T-cell (primary cell): ENCODE measurements at places on chromosomes 12 and 14.

GRCh38 chr12:6211421-6211869 lies 11.2 kb downstream of the CD9 start:
- H3K4me3 ChIP-seq = no peak overlapping the region
- no peak overlapping the region for H3K27ac ChIP-seq
- DNase-seq = no peak
- H3K4me1 ChIP-seq = peaks cover 2% of the 10 kb centered on the region
- no peaks in the 10 kb centered on the region for H3K36me3 ChIP-seq

GRCh38 chr12:106044773-106045172 lies 94.0 kb downstream of the NUAK1 start:
- no peaks in the 10 kb centered on the region for H3K36me3 ChIP-seq
- H3K4me1 ChIP-seq = no peaks in the 10 kb centered on the region
- H3K27ac ChIP-seq = no peak overlapping the region
- H3K27me3 ChIP-seq = no peaks in the 10 kb centered on the region
- H3K4me3 ChIP-seq = no peak overlapping the region
- DNase-seq = no peak

DNA sequence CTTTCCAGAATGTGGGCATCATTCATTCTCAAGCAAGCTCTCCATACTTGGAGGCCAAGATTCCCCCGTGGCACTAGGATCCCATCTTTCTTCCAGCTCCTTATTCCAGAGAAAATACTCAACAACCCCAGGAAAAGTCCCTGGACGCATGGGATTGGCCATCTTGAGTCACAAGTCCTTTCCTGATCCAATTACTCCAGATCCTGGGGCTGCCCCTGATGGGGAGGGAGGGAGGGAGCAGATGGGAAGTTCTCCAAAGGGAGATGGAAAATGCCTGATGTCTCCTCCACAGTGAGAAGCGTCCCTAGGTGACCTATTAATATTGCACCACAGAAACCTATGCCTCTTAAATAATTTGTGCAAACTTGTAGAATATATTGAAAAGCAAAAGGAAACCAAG lies 12.4 kb upstream of the KCNK13 start:
- no peak for DNase-seq
- H3K4me1 ChIP-seq = no peaks in the 10 kb centered on the region
- no peaks in the 10 kb centered on the region for H3K27me3 ChIP-seq
- peaks cover 6% of the 10 kb centered on the region for H3K36me3 ChIP-seq
- H3K27ac ChIP-seq = no peak overlapping the region

DNA sequence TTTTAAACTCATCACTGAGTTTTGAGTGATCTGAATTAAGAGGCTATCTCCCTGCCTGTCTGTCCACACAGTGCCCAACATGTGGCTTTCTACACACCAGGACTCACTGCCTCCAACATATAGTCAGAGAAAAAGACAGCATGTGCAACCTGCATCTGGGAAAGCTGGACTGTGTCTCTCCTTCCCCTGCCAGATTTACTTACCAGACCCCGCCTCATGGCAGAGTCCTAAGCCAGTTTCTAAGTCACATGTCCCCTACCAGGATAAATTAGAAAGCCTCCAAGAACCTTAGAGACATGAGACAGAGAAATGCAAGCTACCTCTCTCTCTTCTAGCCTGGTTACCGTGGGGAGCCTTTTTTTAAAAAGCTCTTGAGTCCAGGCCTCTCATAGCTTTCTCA lies 2.7 kb upstream of the HDAC7 start:
- peak overlapping the region; percentile 75 for H3K27ac ChIP-seq
- H3K36me3 ChIP-seq = no peaks in the 10 kb centered on the region
- H3K4me1 ChIP-seq = peaks cover 57% of the 10 kb centered on the region
- H3K4me3 ChIP-seq = no peak overlapping the region

- no peaks in the 10 kb centered on the region for H3K27me3 ChIP-seq
- no peaks in the 10 kb centered on the region for H3K4me1 ChIP-seq
- H3K4me3 ChIP-seq = no peak overlapping the region
- no peak for DNase-seq
- H3K36me3 ChIP-seq = no peaks in the 10 kb centered on the region
Observed at GRCh38 chr12:116813271-116814041, 67.8 kb downstream of the HRK start.

DNA sequence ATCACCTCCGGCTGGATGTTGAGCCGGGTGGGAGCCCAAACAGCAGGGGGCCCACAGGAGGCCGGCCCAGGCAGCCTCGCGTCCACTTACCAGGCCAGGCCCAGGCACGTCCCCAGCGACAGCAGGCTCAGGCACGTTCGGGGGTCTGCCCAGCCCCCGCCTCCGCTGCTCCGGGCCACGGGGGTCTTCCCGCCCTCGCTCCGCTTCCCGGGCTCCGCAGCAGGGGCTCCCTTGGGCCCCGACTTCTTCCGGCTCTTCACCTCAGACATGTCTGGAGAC lies 216 bp downstream of the IKBIP start:
- peak overlapping the region; percentile 54 for H3K27ac ChIP-seq
- H3K4me1 ChIP-seq = peaks cover 15% of the 10 kb centered on the region

DNA sequence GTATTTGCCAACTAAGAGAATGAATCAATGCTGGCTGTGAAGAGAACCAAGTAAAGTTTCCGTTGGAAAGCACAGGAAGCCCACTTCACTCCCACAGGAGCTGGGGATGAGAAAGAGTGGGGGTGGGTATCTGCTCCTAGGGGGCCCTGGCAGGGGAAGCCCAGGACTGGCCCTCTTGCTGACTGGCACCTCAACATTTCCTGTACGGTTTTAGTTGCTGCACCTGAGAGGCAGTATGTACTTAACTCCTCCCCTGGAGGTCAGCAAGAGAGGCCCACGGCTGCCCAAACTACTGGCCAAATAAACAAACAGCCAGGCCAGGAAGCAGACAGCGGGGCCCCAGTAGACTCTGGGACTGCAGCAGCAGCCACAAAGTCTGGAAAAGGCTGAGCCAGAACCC lies 33.8 kb upstream of the VWF start:
- DNase-seq = no peak
- H3K27me3 ChIP-seq = no peaks in the 10 kb centered on the region
- H3K4me1 ChIP-seq = no peaks in the 10 kb centered on the region
- H3K36me3 ChIP-seq = no peaks in the 10 kb centered on the region
- no peak overlapping the region for H3K27ac ChIP-seq
- H3K4me3 ChIP-seq = no peak overlapping the region

DNA sequence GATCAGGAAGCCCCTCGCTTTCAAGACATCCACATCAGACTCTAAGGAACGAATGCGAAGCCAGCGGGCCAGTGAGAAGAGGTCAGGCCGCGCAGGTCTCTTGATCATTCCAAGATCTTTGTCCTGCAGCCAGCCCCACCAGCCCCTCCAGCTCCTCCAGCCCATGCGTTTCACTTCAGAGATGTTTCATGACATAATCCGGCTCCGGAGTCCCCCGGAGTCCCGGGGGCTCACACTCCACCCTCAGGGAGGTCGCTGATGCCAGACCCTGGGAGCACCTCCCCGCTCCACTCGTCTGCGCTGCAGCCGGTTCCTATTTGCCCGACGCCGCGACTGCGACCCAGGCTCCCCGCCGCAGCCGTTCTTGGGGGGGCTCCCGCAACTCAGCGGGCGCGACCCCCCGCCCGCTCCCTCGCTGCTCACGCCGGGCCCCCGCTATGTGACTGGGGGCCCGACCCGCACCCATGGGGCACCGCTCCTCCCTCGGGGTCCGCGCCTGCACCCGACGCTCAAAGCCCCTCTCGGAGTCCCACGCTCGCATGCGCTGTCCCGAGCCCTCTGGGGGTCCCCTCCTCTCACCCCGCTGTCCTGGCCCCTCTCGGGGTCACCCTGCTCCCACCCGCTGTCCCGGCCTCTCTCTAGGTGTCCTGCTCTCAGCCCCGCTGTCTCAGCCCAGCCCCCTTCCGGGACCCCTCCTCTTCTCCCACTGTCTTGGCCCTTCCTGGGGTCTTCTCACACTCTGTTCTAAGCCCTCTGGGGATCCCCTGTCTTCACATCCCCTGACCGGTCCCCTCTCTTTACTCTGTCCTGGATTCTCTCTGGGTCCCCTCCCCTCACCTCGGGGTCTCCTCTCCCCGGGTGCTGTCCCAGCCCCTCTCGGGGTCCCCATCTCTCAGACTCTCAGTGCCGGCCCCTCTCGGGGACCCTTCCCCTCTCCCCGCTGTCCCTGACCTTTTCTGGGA lies 1.1 kb downstream of the TAOK3 start:
- no peak for DNase-seq
- no peaks in the 10 kb centered on the region for H3K36me3 ChIP-seq
- no peaks in the 10 kb centered on the region for H3K27me3 ChIP-seq

- H3K36me3 ChIP-seq = no peaks in the 10 kb centered on the region
- H3K27ac ChIP-seq = no peak overlapping the region
- no peak for DNase-seq
- no peaks in the 10 kb centered on the region for H3K4me1 ChIP-seq
- H3K27me3 ChIP-seq = no peaks in the 10 kb centered on the region
Observed at GRCh38 chr12:95962222-95962621, 19.1 kb downstream of the AMDHD1 start.

- no peaks in the 10 kb centered on the region for H3K27me3 ChIP-seq
- H3K4me1 ChIP-seq = peaks cover 31% of the 10 kb centered on the region
- H3K36me3 ChIP-seq = peaks cover 46% of the 10 kb centered on the region
- no peak overlapping the region for H3K27ac ChIP-seq
Observed at GRCh38 chr12:6539707-6540134, 5.4 kb downstream of the GAPDH start.

GRCh38 chr12:39586816-39587215 lies 32.8 kb downstream of the ABCD2 start:
- no peak for DNase-seq
- H3K4me3 ChIP-seq = no peak overlapping the region
- peaks cover 26% of the 10 kb centered on the region for H3K36me3 ChIP-seq
- no peaks in the 10 kb centered on the region for H3K4me1 ChIP-seq
- H3K27me3 ChIP-seq = no peaks in the 10 kb centered on the region

DNA sequence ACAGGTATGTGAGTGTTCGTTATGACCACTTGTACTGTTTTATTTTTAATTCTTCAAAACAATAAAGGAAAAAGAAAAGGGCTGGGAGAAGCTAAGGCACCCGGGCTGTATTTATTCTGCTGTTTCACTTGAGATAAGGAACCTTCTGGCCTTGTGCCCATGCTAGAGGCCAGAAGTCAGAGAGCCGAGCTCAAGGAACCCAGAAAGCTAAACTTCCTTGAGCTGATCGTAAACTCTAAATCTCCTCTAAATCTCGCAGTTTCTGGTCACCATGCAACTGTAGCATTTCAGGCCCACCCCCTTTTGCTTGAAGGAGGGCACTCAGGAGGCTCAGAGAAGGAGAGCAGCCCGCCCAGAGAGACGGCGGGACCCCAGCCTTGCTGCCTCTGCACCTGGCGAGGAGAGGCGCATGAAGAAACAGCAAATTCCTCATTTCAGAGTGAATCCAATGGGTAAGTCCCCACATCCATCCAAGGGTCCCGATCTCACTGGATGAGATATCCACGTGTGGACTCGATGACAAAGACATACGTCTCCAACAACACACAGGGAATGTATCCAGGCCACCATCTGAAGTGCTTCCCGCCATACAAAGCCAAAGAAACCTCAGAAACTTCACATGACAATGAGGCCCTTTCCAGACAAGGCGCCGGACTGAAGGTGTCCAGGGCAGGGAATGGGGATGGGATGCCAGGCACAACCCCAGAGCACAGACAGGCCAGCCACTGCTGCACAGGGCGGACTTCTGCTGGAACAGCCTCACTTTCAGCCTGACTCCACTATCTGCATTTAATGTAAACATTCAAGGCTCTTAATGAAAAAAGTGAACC lies 14.6 kb downstream of the CCDC88C start:
- no peaks in the 10 kb centered on the region for H3K27me3 ChIP-seq
- peaks cover 95% of the 10 kb centered on the region for H3K4me1 ChIP-seq
- H3K36me3 ChIP-seq = peaks cover 29% of the 10 kb centered on the region
- peak overlapping the region; percentile 95 for H3K27ac ChIP-seq

- no peaks in the 10 kb centered on the region for H3K27me3 ChIP-seq
- no peak for DNase-seq
- H3K4me3 ChIP-seq = no peak overlapping the region
- H3K4me1 ChIP-seq = no peaks in the 10 kb centered on the region
Observed at GRCh38 chr12:77345336-77345735, 280.0 kb upstream of the E2F7 start.

DNA sequence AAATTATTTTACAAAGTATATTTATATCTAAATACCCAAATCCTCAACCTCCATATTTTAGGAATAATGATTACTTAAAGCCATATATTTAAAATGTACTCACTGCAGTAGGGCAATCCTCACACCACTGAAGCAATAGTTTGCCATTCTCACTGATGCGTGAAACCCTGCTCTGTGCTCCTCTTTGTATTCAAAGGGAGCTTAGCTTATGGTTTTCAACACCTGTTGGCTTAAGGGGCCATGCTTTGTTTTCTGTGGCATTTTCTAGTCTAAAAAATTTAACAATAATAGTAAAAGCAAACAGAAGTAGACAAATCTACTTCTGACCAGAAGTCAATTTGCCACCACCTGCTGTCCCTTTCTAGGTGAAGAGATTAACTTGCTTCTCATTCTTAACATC lies 294.6 kb downstream of the FLRT2 start:
- no peak for DNase-seq
- H3K36me3 ChIP-seq = no peaks in the 10 kb centered on the region
- H3K4me3 ChIP-seq = no peak overlapping the region
- no peak overlapping the region for H3K27ac ChIP-seq
- no peaks in the 10 kb centered on the region for H3K4me1 ChIP-seq

DNA sequence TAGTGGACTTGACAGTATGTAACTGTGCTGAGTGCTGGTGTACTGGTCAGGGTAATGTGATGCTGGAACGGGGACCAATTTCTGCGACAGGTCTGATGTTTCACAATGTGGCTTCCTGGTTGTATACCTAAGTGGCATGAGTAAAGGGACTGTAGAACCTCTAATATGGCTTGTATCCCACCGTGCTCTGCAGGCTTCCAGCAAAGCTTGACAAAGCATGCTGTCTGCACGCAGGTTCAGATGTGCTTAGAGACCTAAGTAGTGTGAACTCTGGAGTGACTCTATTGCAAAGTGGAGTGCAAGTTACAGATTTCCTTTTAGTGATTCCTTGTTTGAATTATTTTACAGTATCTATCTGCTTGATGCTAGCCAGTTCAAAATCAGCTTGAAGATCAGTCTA lies 415.8 kb upstream of the NOVA1 start:
- H3K4me3 ChIP-seq = no peak overlapping the region
- no peaks in the 10 kb centered on the region for H3K27me3 ChIP-seq
- no peak for DNase-seq

- H3K36me3 ChIP-seq = no peaks in the 10 kb centered on the region
- H3K27ac ChIP-seq = no peak overlapping the region
- H3K4me1 ChIP-seq = peaks cover 9% of the 10 kb centered on the region
- no peak overlapping the region for H3K4me3 ChIP-seq
- H3K27me3 ChIP-seq = no peaks in the 10 kb centered on the region
Observed at GRCh38 chr12:44972746-44973421, 78.0 kb downstream of the DBX2 start.

GRCh38 chr12:110307372-110307771 lies 26.3 kb downstream of the ATP2A2 start:
- H3K36me3 ChIP-seq = peaks cover 46% of the 10 kb centered on the region
- H3K4me3 ChIP-seq = no peak overlapping the region
- no peaks in the 10 kb centered on the region for H3K4me1 ChIP-seq
- H3K27me3 ChIP-seq = no peaks in the 10 kb centered on the region
- no peak overlapping the region for H3K27ac ChIP-seq

GRCh38 chr14:51643140-51643539 lies 8.6 kb upstream of the FRMD6 start:
- peaks cover 5% of the 10 kb centered on the region for H3K27me3 ChIP-seq
- no peak overlapping the region for H3K27ac ChIP-seq
- DNase-seq = no peak
- no peaks in the 10 kb centered on the region for H3K4me1 ChIP-seq
- no peak overlapping the region for H3K4me3 ChIP-seq
